ENCODE measurements at places on chromosomes 12 and 14.

- no peak for DNase-seq
These were observed 17.4 kb downstream of the CMKLR1 start for GRCh38 chr12:108321688-108322087.

- no peak for DNase-seq
These were observed 3.4 kb upstream of the LGMN start for GRCh38 chr14:92751819-92752218.

- no peak for DNase-seq
These were observed 123.4 kb downstream of the SLC25A47 start for GRCh38 chr14:100446572-100446971.

GRCh38 chr14:105173901-105174894 lies 5.6 kb upstream of the JAG2 start:
- DNase-seq: no peak

DNA sequence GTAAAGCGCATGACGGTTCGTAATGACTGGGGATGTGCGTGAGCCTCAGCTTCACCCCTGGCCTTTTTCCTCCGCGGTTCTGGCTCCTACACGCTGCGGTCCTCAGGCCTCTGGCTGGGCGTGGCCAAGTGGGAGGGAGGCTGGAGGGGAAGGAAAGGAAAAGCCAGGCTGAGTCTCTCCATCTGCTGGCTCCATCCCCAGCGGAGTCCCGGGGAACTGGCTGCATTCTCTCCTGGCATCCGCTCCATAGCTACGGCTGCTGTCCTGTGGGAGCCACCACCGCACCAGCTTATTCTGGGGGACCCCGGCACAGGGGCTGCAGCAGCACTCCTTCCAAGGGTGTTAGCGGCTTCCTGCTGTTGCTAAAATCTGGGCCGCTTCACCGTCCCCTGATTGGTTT lies 68.2 kb upstream of the SLC24A4 start:
- DNase-seq: peak; percentile 50

DNA sequence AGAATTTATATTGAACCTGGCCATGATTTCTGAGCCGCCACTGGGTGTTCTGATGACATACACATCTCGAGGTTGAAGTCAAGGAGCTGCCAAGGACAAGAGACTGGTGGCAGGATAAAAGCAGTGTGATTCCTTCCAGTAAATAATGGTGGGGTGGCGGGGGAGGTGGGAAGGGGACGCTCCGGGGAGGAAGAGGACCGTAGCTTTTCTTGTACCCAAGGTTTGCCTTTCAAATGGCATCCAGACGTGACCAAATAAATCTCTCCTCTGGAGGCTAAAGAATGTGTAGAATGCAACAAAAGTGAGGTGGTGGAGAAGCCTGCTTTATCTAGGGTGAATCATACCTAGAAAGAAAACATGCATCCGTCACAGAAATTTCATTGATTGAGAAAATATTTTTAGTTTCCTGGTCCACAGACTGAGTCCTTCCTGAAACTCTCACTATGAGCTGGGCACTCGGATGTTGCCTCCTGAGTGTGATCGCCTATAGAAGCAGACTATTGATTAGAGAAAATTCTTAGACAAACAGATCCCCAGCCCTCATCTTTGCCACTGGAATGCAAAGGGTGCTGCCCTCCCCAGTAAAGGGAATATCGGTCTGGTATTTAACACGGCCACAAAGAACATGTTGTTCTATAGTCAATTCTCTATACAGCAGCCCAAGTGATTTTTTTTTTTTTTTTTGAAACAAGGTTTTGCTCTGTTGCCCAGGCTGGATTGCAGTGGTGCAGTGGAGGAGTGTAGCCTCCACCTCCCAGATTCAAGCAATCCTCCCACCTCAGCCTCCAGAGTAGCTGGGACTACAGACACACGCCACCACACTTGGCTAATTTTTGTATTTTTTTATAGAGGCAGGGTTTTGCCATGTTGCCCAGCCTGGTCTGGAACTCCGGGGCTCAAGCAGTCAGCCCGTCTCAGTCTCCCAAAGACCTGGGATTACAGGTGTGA lies 112.1 kb downstream of the DPF3 start:
- DNase-seq: peak; percentile 24

DNA sequence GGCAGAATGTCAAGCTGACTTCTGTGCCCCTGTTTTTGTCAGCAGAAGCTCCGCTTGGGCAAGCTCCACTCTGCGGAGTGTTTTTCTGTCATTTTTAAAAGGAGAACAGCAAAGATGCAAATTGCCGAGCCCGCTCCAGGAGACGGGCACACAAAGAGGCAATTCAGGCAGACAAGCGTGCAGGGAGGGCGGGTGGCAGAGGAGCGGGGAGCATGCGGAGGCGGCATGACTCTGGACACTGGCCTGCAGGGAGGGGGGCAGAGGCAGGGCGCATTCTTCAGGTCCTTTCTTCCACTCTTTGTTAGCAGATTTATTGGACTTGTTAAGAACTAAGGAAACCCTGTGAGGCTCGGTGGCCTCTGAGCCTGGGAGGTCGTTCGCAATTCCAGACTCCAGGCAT lies 187.3 kb upstream of the RMST start:
- DNase-seq: no peak

GRCh38 chr12:7853557-7853956 lies 19.2 kb downstream of the SLC2A14 start:
- no peak for DNase-seq

GRCh38 chr14:75577090-75577489 lies 1.3 kb upstream of the FLVCR2 start:
- no peak for DNase-seq

DNA sequence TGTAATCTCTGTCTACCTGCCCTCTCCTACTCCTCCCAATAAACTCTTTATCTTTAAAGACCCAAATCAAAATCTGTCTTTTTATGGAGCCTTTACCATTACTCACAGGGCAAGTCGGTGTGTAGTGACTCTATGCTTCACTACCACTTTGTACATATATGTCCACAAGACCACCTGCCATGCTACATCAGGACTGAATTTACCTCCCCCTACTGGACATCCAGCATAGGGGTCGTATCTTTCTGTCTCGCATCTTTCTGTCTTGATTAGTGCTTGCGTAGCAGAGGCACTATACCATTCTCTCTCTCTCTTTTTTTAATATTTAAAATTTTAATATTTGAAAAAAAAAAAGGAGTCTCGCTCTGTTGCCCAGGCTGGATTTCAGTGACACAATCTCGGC lies 587.5 kb downstream of the SOX5 start:
- DNase-seq: no peak

DNA sequence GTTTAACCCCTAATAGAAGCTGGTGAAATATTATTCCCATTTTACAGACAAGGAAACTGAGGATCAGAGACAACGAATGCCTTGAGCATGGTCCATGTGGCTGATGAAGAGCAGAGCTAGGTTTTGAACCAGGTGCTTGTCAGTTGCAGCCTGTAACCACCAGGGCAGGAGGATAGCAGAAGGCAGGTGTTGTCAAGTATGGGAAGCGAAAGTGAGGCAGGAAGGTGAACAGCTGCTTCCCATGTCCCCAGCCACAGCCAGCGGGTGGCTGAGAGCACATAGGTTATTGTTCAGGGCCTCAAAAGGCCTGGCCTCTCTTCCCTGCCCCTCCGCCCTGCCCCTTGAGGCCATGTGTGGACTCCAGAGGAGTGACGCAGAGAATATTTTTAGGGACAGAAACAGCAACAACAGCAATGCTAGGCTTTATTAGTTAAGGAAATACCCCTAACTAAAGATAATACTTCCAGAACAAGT lies 39.6 kb downstream of the IQSEC3 start:
- peak; percentile 31 for DNase-seq

DNA sequence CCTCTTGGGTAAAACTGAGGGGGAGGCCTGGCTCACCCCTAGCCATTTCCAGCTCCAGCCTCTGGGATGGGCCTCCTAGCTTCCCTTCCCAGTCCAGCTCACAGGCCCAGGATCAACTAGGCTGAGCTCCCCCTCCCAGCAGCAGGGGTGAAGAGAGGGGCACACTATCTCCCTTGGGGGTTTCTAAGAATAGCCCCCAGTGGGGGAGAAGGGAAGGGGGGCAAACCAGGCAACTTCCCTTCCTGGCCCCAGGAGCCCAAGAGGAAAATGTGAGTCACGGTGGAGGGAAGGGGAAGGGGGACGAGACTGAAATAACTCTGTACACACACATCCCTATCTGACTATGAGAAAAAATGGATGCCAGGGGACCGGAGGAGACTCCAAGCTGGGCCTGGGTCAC lies 9.0 kb downstream of the ADCY6 start:
- peak; percentile 51 for DNase-seq

DNA sequence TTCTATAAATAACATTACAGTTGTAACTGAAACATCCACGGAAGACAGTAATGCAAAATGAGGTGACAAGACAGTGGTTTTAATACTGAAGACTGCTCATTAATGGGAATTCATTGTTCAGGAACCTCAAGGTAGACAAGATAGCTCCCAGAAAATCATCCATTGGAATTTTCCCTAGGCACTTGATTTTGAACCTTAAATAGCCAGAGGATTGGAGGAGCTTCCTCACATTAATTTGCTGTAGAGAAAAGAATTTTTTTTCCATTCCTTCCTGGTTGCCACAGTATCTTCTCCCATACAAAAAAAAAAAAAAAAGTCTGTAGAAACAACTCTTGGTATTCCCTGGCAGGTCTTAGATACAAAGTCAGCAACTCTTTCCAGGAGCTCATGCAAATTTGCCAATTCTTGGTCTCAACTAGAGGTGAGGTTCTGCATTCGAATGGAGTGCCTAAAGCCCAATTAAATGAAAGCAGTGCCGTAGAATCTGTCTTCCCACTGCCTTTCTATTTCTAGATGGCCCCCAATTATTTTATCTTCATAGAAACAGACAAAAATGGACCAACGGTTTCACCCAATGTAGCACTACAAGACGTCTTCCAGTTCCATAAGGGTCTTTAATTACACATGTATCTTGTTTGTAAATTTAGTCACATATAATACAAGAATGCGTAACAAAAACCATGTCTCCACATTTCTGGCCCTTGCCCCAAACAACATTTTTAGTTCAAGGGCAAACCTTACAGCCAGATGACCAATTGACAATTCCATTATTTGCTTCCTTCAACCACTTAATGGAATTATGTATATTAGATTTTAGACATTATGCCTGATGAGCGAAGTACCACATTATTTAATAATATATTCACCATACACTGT lies 13.5 kb downstream of the SLC38A2 start:
- DNase-seq: no peak

DNA sequence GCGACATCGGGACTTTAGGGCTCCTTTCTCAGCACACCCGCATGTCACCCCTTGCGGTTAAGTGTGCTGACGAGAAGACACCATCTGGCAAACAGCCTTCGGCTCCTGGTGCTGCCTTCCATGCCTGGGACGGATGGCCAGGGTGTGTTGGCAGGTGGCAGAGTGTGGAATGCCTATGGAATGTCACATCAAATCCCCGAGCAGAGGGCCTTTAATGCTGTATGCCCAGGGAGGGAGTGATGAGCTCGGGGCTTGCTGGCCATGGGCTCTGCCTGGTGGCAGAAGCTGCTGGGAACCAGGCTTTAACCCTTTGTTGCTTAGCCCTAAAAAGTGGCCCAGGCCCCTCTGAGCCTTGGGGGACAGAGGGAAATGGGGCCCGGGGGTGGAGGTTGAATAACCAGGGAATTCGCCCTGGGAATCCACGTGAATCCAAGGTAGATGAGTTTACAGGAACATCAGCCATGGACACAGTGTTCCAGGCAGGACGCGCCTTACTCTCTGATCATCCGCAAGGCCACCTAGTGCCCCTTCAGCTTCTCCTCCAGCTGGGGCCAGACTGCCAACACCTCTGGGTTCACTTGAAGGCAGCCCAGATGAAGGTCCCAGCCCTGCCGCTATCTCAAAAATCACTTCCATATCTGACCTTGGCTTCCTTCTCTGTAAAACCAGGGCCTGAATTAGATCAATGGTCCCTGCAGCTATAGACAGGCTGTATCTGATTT lies 17.4 kb downstream of the FAM181A start:
- no peak for DNase-seq

DNA sequence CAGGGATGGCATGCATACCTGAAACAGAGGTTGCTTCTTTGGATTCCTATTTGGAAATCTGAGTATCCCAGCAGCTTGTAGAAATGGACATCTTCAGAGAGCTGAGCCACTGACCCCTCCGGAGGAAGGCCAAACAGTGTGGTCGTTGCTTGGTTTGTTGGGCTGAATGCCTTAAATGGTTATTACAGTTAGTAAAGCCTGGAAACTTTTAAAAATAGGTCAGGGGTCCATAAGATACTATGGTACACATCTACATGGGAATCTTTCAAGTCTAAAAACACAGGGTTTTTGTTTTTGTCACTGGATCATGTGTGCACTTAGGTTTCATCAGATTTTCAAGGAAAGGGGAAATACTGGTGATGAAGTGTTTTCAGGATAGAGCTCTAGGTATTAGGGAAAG lies 7.7 kb downstream of the DYRK2 start:
- no peak for DNase-seq

- peak; percentile 46 for DNase-seq
These were observed 706 bp downstream of the CRACR2A start for GRCh38 chr12:3752096-3752709.

GRCh38 chr12:18899678-18900317 lies 161.9 kb downstream of the CAPZA3 start:
- no peak for DNase-seq

GRCh38 chr12:56840922-56841321 lies 77.8 kb downstream of the HSD17B6 start:
- no peak for DNase-seq

DNA sequence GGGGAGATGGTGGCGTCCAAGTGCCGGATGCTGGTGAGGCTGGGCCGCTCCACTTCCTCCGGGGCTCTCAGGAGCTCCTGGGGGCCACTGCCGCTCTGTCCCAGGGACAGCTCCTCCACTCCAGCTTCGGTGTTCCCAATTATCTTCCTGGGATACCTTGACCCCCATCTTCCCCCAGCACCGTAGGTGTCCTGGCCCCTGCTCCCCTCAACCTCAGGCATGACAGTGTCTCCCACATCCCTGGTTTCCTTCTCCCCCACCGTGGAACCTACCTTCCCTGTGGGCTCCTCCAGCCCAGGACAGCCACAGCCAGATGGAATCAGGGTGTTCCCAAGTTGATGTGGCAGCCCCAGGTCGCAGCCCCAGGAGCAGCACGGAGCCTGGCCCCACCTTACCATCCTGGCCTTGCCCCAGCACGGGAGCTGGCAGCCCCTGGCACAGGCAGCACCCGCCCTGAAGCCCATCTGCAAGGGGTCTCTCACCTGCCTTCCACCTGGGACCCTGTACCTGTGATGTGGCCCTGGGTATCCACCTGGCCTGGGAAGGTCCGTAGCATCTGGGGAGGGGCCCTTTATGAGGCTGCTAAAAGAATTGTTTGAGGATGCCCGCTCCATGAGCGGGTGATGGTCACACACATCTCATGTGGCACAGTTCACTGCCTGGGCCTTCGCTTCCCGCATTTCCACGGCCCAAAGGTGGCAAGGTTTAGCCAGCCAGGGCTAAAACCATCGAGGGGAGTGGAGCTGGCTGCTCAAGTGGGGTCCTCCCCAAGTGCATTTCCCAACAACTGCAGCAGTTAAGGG lies 4.1 kb downstream of the TMEM121 start:
- no peak for DNase-seq

Measured in hepatocyte (in vitro differentiated cells).